ENCODE measurements at places on chromosomes 12 and 14.
A peak's percentile ranks its signal among the peaks of the same experiment; 100 is the strongest.

GRCh38 chr14:79467835-79468234, 743.5 kb downstream of the DIO2 start:
- DNase-seq = peak; percentile 1

DNA sequence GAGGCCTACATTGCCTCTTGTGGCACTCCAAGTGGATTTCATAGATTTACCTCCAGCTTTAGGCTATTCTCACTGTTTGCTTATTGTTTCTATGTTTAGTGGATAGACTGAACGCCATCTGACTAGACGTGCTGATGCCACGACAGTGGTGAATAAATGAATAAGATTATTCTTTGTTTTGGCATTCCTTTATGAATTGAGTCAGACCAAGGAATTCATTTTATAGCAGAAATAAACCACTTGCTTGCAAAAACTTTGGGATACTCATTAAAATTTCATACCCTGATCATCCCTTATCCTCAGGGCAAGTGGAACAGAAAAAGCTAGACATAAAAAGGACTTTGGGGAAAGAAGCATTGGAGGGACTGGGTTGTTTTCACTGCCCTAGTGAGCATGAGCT, 71.7 kb upstream of the FERMT2 start:
- DNase-seq = no peak

DNA sequence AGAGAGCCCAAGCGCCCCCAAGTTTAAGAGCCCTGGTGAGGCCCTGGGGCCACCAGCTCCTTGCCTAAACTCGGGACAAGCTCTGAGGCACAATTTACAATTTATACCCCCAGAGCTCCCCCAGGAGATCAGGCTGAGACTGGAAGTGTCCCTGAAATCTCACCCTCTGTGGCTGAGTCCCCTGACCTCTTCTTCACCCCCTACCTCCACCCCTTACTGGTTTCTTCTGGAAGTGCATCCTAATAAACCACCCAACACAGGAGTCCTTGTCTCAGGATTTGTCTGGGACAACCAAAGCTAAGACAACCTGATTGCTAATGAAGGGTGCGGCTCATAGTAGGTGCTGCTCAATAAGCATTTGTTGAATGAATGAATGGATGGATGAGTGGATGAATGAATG, 206.4 kb downstream of the BCL11B start:
- no peak for DNase-seq

DNA sequence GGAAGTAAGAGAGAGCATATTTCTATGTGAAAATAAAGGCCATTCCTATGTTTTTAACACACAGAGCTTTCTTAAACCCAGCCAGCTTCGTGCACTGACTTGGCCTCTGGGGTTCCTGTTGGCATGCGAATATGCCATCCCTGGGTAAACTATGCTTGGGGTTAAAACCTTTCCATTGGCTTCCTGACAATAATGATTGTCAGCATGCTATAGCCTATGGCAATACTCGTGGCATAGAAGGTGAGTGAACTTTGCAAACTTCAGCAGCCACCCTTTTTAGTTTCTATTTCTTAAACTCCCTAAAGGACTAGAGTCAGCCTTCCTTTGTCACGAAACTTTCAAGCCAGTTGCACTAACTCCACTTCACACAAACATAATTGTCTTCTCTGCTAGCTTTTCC, 148.4 kb upstream of the RGS6 start:
- no peak for DNase-seq

Data from iris pigment epithelial cell (primary cell).